ENCODE measurements at places on chromosomes 1 and 21.

DNA sequence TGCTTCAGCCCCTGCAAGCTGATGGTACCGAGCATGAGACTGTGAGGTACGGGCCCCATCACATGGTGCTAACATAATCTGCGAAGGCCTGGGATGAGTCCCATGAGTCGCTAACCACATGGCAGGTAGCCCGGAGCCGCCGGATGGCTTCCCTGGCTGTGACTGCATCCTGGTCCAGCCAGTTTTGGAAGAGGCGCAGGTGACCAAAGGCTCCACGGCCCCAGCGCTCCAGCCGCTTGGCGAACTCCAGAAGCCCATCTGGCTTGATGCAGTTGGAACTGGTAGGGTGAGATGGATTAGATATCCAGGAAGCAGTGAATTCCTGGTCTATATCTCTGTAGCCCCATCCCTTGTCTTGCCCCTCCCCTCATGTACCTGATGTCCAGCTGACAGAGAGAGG, 24.6 kb downstream of the LRRC41 start:
- DNase-seq, result no peak

GRCh38 chr1:221072214-221072613, 193.0 kb downstream of the HLX start:
- DNase-seq, result no peak

- DNase-seq, result no peak
Measured at GRCh38 chr1:71157151-71157550, 76.3 kb upstream of the ZRANB2 start.

- peak; percentile 75 for DNase-seq
Measured at GRCh38 chr1:26417111-26417759, 6.6 kb downstream of the LIN28A start.

GRCh38 chr1:221711063-221711577, 30.8 kb downstream of the DUSP10 start:
- no peak for DNase-seq

DNA sequence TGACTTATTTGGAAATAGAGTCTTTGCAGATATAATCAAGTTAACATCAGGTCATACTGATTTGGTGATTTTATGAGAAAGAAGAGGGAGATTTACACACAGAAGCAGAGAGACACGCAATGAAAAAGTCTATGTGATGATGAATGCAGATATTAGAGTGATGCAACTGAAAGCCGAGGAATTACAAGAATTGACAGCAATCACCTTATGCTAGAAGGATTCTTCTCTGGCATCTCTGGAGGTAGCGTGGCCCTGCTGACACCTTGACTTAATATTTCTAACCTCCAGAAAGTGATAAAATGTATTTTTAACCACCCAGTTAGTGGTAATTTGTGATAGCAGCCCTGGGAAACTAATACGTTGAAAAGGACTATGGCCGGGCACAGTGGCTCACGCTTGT, 14.2 kb upstream of the CFH start:
- DNase-seq, result no peak

GRCh38 chr1:195637539-195637938, 970.7 kb downstream of the KCNT2 start:
- DNase-seq, result no peak

- DNase-seq, result no peak
Measured at GRCh38 chr1:37037690-37038089, 3.4 kb upstream of the GRIK3 start.

- peak; percentile 8 for DNase-seq
Measured at GRCh38 chr1:92953491-92953890, 7.8 kb downstream of the DIPK1A start.

DNA sequence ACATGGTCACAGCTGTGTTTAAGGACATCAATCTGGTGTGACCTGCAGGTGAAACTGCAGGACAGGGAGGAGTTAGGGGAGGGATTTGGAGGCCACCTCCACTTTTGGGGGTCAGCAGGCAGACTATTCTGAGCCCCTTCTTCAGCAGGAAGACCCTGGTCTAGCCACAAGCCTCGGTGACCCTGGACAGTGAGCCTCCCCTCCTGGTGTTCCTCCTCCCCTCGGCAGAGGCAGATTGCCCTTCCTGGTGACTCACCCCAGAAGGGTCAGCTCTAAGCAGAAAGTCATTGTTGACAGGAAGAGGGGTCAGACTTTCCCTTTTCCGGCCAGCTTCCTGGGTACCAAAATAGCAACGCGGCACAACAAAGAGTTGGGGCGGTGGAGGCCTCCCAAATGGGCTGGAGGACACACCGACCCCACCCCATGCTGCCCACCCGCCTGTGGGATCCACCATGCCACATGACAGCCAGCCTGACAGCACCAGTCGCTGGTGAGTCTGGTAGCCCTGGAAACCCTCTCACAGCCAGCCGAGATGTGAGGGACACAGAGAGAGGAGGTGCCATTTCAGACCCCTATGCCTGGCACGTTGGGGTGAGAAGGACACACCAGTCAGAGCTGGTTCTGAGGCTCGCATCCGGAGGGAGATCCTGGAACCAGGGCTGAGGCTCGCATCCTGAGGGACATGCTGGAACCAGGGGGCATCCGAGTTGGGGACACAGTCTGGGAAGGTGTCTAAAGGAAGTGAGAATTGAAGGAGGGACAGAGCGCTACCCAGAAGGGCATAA, 14.7 kb upstream of the CSF1 start:
- DNase-seq, result no peak

- no peak for DNase-seq
Measured at GRCh38 chr21:41570791-41571355, 62.9 kb upstream of the TMPRSS2 start.

DNA sequence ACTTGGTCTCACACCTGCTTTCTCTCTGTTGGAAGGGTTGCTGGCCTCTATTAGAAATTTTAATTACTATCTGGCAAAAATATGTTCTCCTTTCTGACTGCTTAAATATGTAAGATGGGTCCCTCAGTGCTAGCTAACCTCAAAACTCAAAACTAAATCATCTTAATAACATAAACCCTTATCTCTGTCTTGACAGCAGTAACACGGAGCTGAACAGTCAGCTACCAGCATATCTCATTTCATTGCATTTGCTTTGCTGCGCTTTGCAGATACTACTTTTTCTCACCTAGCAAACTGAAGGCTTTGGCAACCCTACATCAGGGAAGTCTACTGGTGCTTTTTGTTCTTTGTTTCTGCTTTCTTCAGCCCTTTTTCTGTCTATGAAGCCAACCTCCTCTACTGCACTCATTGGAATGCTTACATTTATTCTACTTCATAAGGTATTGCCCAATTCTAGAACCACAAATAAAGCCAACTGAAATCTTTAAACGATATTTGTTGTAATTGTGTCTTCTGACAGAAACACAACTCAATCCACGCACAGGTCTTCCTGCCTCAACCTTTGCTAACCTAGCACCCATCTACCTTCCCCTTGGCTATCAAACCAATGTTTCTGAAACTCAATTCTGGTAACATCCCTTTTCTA, 95.6 kb downstream of the RERE start:
- DNase-seq, result no peak

DNA sequence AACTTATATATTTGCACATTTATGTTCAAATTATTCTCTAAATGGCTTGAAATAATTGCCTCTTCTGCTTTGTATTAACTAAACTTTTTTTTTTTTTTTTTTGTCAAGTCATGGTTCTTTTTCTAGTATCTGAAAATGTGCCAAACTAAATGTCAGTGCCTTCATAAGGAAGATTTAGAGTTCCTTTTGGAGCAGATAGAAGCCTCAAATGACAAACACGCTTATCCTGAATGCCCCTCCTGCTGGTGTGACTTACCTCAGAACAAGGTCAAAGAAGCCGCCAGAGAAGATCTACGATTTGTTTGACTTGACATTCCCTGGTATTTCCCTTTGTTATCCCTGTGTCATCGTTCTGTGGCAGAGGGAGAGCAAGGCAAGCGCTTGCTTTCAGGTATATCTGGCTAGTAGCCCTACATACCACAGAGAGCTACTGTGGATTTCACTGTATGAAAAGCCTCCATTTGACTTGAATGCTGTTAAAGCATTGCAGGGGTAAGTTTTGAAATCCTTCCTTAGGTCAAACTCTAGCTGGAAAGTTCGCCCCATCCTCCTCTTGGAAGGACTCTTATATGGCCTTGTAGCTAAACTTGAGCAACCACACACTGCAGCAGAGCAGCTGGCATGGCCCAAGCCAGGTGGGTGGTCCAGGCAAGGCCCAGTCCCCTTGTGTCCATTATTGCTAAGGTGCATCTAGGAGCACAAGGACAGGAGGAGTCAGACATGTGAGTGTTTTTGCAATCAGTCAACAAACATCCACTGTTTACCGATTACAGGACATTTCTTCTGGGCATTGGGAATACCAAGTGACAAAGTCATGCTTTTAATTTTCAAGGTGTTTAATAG, 285.4 kb upstream of the USP25 start:
- no peak for DNase-seq

- no peak for DNase-seq
Measured at GRCh38 chr1:245183429-245183828, 28.6 kb downstream of the KIF26B start.

- no peak for DNase-seq
Measured at GRCh38 chr1:3068564-3069431, at the start of gene PRDM16. Gene PRDM16 (plus strand): TSS chr1:3069203. CDS start chr1:3069260, 57 bp downstream.

GRCh38 chr1:81708250-81708649, 92.5 kb upstream of the ADGRL2 start:
- DNase-seq, result no peak

DNA sequence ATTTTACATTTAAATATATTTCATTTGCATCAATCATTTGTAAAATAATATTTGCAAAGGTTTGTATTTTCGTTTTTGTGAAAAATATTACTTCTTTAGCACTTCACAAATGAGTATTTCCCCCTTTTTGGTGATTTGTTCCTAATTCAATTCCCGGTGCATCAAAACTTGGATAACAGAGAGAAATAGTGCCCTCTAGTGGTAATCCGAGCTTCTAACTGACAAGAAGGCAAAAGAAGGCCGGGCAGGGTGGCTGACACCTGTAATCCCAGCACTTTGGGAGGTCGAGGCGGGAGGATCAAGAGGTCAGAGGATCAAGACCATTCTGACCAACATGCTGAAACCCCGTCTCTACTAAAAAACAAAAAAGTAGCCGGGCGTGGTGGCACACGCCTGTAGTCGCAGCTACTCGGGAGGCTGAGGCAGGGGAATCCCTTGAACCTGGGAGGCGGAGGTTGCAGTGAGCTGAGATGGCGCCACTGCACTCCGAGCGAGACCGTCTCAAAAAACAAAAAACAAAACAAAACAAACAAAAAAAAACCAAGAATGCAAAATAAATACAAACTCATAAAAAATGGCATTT, 137.7 kb downstream of the COL11A1 start:
- DNase-seq, result no peak

DNA sequence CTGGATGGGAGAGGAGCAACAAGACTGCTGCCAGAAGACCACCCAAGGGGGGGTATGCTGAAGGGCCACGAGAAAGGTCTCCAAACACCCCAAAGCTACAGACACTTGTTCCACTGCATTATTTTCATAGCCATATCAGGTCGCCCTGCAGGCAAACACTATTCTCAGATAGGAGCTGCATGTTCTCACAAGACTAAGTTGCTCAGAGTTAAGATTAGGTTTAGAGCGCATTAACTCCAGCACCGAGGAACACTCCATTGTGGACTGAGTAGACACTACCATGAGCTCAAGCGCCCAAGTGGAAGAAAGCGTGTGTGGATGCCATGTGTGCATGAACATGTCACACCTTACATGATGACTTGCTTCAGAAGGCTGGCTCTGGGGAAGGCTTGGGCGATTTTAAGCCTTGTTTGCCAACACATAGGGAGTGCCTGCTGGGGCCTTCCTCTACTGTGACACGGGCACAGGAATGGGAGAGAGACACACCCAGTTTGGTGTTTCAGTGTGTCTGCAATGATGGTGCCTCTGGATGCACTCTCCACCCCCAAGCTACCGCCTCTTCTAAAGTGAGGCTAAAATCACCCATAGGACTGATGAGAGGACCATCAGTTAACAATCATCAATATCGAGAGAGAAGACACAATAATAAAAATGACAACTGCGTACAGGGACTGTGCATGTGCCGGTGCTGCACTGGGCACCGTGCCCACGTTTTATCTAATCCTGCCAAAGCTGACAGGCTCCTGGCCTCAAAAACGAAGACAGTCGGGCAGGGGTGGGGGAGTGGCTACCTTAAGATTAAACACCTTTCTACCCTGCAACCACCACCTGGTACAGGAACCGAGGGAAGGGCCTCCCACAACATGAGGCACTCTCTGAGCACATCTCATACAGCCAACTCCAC, 34.9 kb downstream of the SSBP3 start:
- DNase-seq, result no peak

DNA sequence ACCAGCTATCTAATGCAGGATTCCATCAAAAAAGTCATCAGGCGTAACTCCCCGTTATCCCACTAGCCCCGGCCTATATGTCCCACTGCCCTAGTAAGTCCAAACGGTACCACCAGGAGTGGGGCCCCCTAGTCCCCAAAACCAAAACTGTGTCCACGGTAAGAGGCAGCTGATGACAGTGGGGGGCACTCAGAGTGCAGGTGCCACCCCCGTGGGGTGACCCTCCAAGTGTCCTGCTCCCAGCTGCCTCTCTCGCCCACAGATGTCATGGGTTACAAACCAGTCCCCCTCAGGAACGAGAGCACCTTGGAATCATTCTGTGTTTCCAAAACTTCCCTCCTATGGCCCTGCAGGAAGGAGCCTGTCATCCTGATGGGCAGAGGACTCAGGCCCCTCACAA, 10.9 kb upstream of the AURKAIP1 start:
- no peak for DNase-seq

GRCh38 chr21:27060190-27060589, 93.3 kb upstream of the ADAMTS5 start:
- DNase-seq, result no peak

DNA sequence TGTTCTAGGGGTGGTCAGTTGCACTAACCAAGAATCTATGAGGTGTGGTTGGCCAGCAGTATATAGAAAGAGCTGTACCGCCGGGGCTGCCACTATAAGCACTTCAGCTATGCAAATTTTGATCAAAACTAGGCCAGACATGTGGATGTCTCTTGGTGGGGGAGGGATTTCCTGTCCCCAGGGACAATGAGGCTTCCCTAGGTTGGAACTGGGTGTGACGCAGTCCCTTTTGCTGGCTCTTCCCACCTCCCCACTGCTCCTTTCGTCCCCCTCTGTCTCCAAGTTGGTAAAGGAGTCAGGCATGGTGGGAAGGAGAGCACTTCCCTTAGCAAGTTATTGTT, 13.6 kb downstream of the SDCCAG8 start:
- no peak for DNase-seq

DNA sequence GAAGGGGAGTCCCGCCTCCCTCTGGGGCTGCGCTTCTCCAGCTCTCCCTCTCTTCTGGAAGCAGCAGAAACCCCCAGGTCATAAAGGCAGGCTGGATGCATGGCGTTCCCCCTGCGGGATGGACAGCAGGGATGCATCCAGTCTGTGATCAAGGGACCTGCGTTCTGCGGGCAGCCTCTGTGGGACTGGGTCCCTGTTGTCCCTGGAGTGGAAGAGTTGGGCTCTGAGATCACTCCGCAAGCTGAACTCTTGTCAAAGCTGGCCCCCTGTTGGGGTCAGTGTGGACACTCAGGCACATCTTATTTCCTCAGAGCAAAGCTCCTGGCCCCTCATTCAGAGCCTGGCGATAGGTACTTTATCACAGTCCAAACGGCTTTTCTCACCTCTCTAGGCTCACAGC, 341.2 kb downstream of the PTPRU start:
- no peak for DNase-seq

GRCh38 chr1:220176540-220176939, 82.6 kb downstream of the IARS2 start:
- no peak for DNase-seq

GRCh38 chr1:11550664-11551283, 71.8 kb downstream of the DISP3 start:
- no peak for DNase-seq
